ENCODE measurements at places on chromosomes 1 and 21.

GRCh38 chr21:21661741-21662140 lies 663.5 kb downstream of the NCAM2 start:
- DNase-seq, result no peak

DNA sequence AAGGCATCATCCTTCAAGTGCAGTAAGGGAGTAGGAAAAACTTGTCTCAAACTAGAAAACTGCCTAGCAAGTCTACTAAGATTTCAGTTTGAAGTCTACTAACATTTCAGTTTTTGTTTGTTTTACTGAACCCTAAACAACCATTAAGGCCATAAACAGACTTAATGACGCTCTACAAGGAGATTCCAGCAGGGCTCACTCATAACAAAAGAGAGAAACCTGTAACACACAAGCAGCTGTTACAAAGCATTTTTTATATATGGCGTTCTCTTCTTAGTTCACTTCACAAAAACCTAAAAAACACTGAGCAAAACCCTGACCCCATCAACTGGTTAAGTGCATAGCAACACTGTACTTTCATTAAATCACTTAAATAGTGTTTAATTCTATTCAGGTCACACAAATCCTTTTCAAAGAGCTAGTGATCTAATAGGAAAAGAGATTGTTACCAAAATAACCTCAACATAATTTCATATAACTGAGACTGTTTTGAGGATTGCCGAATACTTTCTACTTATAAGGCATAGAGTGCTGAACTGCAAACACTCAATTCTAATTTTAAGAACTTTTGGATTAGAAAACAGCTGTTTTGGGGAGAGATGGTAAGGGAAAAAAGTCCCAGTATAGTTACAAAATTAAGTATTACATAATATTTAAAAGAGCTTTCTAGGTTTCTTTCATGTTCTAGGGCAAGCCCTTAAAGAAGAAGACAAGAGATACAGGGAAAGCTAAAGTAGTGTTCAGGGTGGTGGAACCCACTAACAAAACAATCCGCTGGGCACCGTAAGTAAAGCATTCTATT lies 1.4 kb downstream of the B3GALNT2 start:
- no peak for DNase-seq

DNA sequence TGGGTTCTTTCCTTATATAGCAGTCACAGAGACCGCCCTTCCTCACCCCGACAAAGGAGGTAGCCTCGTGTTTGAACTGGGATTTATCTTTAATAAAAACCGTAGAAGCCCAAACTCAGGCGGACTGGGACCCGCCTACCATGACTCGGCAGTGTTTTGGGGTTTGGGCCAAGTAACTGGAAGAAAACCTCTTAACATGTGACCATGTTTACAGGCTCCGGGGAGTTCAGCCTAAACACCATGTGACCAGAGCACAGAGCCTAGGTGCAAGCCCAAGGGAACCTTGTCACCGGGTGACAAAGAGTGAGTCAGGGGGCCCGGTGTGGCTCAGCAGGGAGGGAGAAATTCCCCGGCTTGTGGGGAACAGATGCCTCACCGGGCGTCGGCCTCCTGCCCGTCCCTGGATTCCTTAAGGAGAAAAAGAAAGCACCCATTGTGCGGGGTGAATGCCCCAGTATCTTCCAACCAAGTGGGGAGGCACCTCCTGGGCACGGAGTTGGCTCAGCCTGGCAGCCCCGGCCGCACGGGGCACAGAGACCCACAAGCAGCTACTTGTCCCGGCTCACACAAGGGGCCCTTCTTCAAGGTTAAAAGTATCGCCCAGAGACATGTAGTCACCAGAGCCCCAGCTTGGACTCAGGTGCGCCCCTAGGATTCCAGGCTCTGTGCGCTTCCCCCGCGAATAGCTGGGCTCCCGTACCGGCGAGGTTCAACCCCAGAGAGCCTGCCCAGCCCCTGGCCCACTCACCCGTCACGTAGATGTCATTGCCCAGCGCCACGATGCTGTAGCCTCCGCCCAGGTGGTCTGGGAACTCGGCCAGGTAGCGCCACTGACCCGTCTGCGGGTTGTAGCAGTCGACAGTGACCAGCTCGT lies 1.4 kb downstream of the KLHL21 start:
- no peak for DNase-seq

GRCh38 chr1:18058206-18058921 lies 49.2 kb upstream of the IGSF21 start:
- DNase-seq, result no peak

DNA sequence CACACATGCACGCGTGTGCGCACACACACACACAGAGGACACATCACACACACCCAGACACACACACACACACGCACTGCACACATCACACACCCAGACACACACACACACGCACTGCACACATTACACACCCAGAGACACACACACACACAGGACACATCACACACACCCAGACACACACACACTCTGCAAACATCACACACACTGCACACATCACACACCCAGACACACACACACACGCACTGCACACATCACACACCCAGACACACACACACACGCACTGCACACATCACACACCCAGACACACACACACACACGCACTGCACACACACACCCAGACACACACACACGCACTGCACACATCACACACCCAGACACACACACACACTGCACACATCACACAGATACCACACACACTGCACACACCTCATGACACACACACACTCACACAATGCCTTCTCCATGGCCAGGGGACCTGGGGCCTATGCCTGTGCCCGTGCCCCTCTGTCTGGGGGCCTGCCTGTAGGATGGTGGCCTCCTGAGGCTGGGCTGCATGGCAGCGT lies 24.4 kb downstream of the CRYAA start:
- no peak for DNase-seq

DNA sequence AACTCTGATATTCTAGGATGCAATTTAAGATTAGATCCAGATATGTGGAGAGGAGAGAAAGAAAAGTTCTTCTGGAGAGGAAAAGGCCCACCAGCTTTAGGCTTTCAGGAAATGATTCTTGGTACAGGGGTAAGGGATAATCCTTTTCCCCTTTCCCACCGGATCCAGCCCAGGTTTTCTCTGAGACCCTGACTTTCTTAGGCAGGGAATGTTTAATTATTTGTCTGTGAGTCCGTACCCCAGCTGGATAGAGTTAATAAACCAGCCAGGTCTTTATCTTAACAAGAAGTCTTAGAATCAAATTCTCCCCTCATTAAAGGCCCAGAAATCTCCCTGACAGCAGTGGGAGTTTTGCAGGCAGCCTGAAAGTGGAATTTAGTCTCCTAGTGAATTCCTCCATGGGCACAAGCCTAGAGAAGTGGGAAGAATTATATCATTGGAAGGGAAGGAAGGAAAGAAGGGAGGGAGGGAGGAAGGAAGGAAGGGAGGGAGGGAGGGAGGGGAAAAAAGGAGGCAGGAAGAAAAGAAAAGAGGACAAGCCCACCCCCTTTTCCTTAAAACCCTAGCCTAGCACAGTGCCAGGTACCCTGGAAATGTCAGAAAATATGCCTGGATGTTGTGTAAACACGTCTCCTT lies 189.0 kb downstream of the PLPP3 start:
- no peak for DNase-seq

DNA sequence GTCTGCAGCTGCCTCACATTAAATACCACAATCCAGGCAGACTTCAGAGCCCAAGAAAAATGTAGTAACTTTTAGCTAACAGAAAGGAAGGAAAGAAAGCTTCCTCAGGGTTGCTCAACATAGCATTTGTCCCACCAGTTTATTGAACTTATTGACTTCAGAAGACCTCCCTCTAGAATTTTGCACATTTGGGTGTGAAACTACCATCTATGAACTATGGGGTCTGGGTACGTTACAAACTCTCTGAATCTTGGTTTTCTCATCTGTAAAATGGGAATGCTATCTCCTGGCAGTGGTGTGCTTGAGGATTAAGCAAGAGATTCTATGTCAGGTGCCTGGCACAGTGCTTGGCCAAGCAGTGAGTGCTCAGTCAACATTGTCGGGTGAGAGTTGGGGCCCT lies at the start of gene ZP4:
Gene ZP4 (minus strand): TSS at position 101 of the 400 bp plus-strand sequence. CDS start 287 bp downstream, outside the sequence.
- no peak for DNase-seq

GRCh38 chr1:203671047-203671446 lies 44.4 kb downstream of the ATP2B4 start:
- DNase-seq, result no peak

GRCh38 chr1:18191481-18192155 lies 84.0 kb downstream of the IGSF21 start:
- DNase-seq, result no peak

GRCh38 chr1:211326528-211327345 lies at the start of gene TRAF5:
Gene TRAF5 (plus strand): TSS chr1:211326833. CDS start chr1:211353240, 26,407 bp downstream.
- no peak for DNase-seq

DNA sequence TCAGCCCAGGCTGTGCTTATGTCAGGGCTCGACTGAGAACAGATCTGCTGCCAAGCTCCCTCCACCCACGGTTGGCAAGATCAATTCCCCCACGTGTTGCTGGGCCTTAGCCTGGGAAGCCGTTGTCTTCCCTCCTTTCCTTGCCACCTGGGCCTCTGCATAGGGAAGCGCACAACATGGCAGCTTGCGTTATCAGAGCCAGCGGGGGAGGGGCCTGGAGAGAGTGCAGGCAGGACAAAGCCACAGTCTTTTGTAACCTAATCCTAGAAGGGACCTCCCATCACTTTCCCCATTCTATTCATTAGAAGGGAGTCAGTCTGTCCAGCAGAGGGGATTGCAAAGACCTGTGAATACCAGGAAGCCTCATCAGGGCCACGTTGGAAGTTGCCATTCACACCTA lies 17.0 kb upstream of the IGSF21 start:
- no peak for DNase-seq

- DNase-seq, result no peak
Observed at GRCh38 chr21:15627011-15627410, 102.8 kb upstream of the USP25 start.

DNA sequence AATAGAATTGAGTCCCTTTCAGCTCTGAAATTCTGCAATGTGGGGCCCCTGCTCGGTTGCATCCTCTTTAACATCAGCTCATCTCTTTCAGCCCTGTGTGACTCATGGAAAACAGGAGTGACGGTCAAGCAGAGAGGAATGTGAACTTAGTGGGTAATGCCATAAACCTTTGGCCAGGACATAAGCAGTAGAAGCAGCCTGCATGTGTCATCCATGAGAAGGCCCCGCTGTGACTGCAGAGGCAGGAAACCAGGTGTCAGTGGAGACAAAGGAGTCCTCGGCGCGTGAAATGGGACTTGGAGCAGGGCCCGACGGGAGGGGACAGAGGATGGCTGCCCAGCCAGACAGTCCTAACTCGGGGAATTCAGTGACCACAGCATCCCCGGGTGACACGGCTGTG lies 21.1 kb upstream of the EPHB2 start:
- no peak for DNase-seq

GRCh38 chr1:15835205-15835740 lies 12.2 kb upstream of the SPEN start:
- DNase-seq, result no peak

DNA sequence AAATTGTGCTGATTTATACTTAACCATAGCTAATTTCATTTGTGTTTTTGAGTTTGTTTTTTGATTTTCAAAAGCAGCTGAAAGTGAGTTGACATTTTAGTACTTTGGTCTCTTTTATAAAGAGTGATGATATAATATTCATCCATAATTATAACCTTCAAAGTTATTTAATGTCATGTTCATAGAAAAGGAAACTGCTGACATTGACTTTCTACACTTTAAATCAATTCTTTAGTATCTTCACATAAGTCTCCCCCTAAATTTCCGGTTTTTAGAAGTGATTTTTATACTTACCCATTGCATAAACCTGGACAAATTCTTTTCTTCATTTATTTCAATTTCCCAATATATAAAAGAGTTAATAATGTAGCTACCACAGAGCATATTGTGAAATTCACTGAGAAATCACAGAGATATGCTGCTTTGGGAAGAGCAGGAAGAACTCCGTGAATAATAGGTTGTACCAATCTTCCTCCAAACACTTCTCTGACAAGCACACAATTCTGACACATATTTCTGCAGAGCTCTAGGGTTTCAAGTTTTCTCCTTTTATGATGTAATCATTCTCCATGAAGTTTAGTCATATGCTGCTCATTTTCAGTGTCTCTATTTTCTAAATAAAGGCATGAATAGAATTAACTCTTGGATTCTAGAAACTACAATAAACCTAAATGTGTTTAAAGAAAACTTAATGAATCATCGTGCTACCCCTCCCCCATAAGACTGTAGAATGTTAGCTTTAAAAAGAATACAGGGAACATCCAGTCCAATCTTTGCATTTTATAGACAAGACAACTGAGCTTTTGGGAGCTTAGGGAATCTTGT lies 25.6 kb upstream of the CDC42BPA start:
- no peak for DNase-seq

DNA sequence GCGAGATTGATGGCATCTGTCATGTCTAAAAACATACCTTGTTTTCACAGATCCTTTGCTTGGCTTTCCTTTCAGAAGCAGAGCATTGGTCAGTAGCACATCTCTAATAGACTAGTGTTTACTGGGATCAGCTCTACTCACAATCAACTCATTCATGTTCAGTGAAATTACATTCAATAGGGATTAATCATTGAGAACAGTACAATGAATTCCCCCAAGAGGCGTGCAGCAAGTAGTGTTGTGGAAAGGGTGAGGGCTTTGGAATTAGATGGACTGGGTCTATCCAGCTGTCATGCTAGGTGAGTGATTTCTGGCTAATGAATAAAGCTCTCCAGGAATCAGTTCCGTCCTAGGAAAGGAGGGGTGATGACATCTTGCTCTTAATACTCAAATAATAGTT lies 155.2 kb upstream of the COA6 start:
- DNase-seq, result no peak

DNA sequence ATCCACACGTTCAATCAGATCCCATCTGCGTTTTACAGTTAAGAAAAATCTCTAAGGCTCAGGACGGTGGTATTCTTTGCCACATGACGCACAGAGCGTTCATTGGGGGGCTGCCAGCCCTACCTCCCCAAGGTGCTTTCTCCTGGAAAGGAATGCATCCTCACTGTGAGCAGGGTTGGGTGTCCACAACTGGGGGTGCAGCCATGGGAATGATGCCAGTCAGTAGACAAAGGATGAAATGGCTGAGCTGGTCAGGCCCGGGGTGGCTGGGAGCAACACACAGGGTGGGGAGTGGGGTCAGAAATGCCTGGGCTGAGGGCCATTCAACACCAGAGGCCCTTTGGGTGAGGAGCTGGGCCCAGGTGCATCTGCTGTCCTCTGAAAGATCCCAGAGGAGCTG lies 25.9 kb downstream of the OPTC start:
- DNase-seq, result no peak

- no peak for DNase-seq
Observed at GRCh38 chr1:113940365-113941244, 11.5 kb downstream of the HIPK1 start.

Measured in amygdala (tissue), 56 donors.